CD4-positive, alpha-beta T cell treated with Interferon gamma for 1 hour (primary cell): ENCODE measurements at places on chromosomes 11 and 22.
A peak's percentile ranks its signal among the peaks of the same experiment; 100 is the strongest.

DNA sequence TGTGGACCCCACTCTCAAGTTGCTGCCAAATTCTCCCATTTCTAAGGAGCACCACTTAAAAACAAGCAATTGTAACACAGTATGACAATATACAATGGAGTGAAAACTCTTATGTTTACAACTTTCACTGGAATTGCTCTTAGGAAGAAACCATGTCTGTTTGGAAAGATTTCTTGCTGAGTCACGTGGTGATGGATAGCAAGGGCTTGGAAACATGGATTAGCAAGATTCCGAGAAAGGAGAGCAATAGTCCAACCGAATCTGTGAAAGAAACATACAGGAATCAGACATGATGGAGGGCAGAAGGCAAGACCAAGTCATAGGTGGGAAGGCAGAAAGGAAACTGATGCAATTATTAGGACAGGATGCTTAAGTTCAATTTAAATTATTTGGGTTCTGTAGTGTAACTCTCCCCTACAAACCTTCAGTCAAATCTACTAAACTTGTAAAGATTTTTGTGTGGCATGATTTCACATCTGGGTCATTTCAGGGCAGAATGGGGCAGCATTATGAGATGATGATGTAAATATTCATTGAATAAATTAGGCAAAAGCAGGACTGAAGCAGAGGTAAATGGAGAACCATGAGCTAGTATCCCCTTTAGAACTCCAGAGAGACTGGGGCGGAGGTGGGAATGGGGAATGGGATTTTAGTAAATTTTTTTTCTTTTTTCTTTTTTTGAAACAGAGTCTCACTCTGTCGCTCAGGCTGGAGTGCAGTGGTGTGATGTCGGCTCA lies 27.8 kb upstream of the THY1 start:
- DNase-seq, result no peak

GRCh38 chr11:86138958-86139357 lies 70.1 kb upstream of the PICALM start:
- peak; percentile 29 for DNase-seq

DNA sequence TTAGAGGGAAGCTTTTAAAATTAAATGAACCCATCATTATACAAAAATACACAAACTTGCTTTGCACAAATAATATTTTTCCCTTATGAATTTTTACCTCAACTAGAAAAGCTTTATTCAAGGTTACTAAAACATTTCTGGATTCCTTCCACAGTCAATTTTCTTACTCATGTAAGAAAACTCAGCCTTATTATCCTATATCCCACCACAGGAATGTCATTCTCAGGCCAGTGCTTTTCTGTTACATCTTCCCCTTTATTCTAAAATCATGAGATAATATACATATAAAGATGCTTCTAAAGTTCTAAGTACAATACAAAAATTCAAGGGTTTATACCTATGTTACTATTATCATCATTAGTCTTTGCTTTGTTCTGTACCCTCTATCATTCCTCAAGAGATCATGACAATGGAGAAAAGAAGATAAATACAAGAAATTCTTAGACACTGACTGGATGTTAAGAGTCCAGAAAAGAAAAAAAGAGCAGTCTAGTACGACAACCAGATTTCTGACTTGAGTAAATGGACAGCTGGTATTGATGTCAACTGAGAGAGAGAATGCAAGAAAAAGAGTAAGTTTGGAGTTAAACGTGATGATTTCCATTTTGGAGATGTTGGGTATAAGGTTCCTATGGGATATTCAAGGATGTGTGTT lies 60.3 kb downstream of the MTMR2 start:
- no peak for DNase-seq

DNA sequence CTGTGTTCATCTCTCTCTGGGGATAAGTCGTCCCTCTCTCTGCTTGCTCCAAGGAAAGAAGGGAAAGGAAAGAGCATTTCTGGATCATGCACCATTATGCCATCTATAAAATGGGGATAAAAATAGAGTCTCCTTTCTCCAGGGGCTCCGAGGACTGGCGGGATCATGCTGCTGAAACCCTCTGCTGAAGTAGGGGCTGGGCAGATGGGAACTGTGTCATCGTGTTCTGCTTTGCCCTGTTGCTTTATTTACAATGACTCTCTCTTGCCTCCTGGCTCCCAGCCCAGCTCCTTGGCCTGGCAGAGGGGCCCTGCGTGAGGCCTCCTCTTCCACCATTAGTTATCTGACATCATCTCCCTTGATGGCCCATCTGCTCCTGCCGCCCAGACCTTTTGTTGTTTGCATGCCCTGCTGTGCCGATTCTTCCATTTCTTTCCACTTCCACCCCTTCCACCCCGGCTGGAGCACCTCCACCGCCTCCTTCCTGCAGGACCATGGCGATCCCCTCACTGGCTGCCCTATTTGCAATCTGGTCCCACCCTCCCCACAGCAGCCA lies 200.9 kb downstream of the MYO18B start:
- no peak for DNase-seq

GRCh38 chr11:40513281-40513680 lies 946.2 kb downstream of the LRRC4C start:
- DNase-seq, result no peak

DNA sequence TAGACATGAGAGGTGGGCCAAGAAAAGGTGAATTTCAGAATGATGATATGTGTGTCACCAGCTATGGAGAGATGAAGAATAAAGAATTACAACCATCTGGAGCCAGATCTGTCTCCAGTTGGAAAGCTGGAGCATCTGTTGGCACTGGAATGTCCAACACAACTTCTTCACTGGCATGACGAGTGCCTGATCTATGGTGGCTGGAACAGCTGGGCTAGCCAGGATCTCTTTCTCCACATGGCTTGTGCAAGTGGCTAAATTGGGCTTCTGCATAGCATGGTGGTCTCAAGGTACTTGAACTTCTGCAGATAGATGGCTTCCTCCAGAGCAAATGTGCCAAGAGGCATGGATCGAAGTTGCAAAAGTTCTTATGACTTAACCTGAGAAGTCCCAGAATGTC lies 256.1 kb upstream of the NCAM1 start:
- DNase-seq, result no peak

DNA sequence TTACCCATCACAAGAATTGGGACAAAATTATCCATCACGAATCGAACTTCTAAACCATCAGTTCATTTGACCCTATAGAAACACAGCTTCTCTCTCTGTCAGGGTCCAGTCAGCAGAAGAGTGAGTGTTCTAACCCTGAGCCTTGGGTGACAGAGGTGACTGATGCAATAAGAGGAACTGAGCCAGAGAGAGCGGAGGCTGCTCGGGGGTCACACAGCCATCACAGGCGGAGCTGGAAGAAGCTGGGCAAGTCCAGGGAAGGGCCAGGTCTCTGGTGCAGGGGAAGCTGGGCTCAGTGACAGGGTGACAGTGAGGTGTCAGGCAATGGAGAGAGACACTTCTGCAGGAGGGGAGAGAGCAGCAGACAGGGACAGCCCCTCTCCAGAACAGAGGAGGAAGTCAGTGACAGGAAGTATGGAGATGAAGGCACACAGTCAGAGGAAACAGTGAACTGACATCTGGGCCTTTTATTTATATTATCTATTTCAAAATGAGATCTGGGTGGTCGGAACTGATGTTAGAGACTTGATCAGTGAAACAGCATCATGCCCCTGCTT lies 184.0 kb upstream of the TBCEL start:
- DNase-seq, result peak; percentile 6

DNA sequence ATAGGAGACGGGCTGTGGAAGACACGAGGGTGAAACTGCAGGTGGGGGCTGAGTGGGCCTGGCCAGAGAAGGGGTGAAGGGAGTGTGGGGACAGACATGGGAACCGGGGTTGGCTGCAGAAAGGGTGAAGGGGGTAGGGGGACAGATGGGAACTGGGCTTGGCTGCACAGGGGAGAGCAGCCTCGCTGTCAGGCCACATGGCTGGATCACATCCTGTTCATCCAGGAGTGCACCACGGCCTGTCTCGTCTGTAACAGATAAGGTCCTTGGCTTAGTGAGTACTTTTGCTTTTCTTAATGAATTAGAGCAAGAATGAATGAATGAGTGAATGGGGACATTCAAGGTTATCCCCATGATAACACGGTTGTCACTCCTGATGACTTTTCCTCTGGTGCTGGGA lies 13.5 kb downstream of the FBLN1 start:
- no peak for DNase-seq

- DNase-seq, result peak; percentile 76
Observed at GRCh38 chr22:30262917-30263741, 3.5 kb downstream of the OSM start.

- no peak for DNase-seq
Observed at GRCh38 chr22:36467946-36468345, 13.5 kb downstream of the TXN2 start.

GRCh38 chr11:10844796-10845195 lies 13.1 kb downstream of the ZBED5 start:
- DNase-seq, result no peak

GRCh38 chr22:37633089-37633624 lies 6.3 kb upstream of the SH3BP1 start:
- DNase-seq, result peak; percentile 51
